ENCODE measurements at places on chromosomes 7 and 10. TPM values are rescaled to one million over a fixed set of nuclear protein-coding genes. Genes with fewer than 3 reads are reported as not detected.

DNA sequence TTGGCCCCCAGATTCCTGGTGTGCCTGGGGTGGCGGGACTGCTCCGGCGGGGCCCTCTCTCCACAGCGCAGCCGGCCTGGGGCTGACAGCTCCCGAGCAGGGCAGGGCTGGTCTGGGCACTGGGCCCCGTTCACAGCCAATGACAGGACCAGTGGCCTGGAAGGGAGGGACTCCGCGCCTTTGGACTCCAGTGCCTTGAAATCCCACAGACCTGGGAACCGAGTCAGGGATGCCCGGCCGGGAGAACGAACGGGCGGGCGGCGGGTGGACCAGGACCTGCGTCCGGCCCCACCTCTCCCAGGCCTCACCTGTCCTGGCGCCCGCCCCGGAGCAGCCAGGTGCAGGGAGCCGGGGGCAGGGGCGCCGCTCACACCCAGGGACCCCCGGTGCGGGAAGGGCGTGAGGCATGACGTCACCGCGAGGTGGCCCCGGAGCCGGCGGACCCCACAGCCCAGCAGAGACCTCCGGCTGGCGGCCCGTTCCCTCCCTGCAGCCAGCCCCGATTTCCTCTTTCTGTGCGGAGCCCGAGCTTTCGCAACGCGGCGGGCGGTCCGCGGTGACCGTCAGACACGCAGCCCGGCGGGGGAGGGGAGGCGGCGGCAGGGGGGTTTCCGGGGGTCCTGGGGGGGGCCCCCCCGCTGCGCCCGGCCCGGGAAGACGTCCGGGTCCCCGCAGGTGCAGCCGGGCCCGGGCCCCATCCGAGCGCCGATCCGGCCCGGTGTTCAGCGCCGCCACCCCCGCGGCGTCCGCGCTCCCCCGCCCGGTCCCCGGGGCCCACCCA, 743 bp downstream of the ADAP1 start:
- DNase-seq = no peak

DNA sequence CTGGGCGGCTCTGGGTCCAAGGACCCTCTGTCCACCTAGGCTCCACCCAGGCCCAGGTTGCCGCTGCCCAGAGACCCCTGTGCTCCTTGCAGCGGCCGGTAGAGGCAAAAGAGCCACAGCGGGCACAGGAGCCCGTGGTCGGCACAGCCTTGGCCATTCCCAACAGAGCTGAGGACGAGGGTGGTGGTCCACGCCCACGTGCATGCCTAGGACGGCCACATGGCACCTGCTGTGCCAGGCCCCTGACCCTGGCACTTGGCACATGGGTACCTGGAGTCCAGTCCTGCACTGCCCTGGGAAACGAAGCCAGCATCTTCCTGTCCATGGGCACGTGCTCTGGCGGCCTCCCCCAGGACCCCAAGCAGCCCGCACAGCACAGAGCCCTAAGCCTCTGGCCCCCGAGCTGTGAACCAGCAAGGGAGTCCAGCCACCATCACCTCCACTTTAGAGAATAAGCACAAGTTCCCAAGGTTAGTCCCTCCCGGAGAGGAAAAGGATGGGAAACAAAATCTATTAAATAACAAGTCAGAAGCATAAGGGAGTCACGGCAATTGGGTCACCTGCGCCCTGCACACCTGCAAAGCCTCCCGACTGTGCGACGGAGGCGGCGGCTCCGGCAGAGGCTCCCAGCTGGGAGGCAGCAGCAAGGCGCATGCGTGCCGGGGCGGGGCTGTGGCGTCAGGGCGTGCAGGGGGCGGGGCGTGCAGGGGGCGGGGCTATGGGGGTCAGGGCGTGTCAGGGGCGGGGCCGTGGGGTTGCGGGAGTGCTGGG, 59.1 kb downstream of the STK32C start:
- DNase-seq = no peak

- DNase-seq = no peak
Observed at GRCh38 chr7:50960621-50961310, 178.1 kb upstream of the GRB10 start.

DNA sequence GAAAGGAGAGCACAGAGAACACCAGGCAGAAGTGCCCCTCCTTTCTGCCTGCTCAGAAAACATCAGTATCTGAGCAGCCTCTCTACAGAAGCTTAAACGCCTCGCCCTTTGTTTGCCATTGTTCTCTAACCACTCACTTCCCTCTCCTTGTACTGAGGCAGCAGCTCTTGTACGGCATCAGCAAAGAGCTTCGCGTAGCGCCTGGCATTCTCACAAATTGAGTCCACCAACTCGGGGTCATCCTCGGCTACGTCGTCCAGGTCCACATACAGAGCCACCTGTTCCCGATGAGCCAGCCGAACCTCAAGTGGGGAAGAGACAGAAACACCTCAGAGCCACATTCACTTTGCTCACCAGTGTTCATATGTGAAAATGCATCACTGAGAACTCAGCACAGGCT, 1.7 kb downstream of the MCM7 start:
- no peak for DNase-seq

DNA sequence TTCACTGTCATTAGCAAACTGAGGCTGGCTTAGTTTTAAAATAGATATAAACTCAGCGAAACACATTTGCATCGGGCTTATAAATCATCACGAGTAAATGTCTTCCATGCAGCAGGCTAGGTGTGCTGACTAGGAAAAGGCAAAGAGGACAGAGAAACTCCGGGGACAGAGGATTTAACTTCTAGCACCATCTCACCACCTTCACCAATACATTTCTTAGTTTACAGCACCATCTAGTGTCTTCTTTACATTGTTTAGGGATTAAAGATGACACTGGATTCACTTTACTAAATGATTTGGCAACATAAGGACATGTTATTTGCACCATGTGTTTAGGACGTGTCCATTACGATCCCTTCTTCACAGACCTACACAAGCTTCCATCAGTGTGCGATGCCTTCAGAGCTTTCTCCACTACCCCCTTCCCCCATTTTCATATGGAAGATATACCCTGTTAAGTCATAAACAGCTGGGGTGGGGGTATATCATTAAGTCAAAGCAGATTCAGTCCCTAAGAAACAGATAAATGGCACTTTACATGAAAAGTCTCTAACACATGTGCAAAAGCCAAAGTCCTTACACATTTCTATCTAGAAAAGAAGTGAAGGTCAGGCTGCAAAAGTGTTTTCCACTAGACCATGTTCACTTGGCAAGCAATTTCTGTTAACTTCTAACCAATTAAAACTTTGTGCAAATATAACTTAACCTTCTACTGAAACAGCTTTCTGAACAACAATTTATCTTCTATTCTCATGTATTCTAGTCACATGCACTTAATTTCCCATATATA, 103.3 kb downstream of the GRB10 start:
- peak; percentile 44 for DNase-seq

GRCh38 chr7:156732091-156732625, 91.6 kb downstream of the RNF32 start:
- DNase-seq = no peak

- no peak for DNase-seq
Observed at GRCh38 chr10:32556783-32557395, 110.9 kb downstream of the CCDC7 start.

DNA sequence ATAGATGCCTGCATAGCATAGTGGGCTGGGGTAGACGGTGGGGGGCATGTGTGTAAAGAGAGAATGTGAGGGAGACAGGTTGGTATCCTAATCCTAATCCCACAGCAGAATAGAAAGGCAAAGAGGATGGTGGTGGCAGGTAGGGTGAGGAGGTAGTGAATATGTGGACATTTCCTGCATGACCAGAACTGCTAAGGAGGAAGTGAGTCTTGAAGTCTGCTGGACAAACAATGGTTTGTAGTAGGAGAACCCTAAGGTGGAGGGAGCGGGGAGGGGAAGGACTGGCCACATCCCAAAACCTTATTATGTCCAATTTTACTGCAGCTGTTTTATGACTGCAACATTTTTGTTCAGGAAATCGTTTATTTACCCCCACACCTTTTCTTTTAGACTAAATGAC, 279.7 kb downstream of the AUTS2 start:
- no peak for DNase-seq

DNA sequence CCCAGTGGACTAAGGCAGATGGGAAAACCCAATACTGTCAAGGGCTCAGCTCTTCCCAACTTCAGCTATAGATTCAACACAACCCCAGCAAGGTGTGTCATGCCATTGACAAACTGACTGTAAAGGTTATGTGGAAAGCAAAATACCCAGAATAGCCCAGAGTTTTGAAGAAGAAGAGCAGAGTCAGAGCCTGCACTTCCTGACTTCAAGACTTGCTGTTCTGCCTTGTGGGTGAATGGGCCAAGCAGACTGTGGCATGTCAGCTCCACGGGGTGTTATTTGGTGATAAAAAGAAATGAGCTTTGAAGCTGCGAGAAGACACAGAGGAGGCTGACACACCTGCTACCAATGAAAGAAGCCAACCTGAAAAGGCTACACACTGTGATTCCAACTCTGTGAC, 89.7 kb downstream of the NKX6-2 start:
- DNase-seq = no peak

- DNase-seq = no peak
Observed at GRCh38 chr7:157158400-157158799, 19.7 kb downstream of the UBE3C start.

- no peak for DNase-seq
Observed at GRCh38 chr10:450463-450862, 239.0 kb downstream of the DIP2C start.

DNA sequence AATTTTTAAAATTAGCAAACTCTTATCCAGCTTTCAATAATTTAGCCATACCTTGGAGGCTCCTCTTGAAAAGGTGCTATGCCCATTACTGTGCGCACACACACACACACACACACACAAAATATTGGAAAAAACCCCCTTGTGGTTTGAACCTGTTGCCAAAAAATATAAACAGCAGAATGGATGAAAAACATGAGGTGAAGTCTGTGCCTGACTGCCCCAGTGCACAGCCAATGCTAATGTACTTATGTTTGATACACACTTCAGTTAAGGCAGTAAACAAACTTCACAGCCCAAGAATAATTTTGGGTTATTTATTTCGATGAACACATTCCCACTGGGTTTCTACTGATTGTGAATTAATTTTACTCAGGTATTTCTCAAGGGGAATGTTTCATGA, 113.2 kb upstream of the SEM1 start:
- DNase-seq = peak; percentile 8

GRCh38 chr7:25148772-25149575, 23.9 kb upstream of the CYCS start:
- no peak for DNase-seq

DNA sequence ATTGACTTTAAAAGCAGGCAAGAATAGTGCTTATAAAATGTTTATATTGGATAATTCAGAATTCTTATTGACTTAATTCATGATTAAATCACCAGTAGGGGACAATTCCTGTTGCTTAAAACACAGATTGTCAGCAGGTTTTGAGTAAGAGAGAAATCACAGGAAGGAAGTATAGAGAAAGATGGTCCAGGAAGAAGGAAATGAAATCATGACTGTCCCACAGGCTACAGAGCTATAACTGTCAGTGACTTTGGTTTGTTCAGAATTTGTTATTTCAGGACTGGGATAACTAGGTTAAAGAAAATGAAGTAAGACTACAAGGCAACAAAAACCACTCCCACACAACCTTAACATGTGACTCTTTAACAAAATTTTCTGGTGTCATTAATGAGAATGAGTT, 6.8 kb downstream of the GNGT1 start:
- no peak for DNase-seq

- no peak for DNase-seq
Observed at GRCh38 chr10:101293007-101293723, 60.8 kb upstream of the BTRC start.

GRCh38 chr7:103805346-103805745, 184.1 kb downstream of the RELN start:
- DNase-seq = no peak

DNA sequence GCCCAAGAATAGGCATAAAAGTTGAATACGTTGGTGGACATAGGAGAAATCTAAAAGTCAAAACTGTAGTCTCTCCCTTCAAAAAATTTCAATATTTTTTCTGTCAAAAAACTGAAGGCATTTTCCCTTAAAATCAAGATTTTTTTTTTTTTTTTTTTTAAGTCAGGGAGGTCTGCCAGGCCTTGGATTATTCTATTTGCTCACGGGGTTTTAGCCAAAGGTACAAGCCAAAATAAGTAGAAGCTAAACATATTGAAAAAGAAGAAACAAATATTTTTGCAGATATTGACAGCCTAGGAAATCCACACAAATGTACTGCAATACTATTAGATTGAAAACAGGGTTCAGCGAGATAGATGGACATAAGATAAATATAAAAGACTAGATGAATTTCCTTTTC, 190.1 kb upstream of the PLXDC2 start:
- DNase-seq = no peak

FKBP9 gene
- 298 TPM for total RNA-seq

HKDC1 gene
- total RNA-seq = 52.3 TPM

PRKAR2B gene
- 12.5 TPM for total RNA-seq

TSPAN33 gene
- total RNA-seq = 54.4 TPM

IDI2 gene
- not detected for total RNA-seq

LRRTM3 gene
- total RNA-seq = not detected

PROSER2 gene
- 84.9 TPM for total RNA-seq

TAS2R4 gene
- total RNA-seq = not detected

WEE2 gene
- not detected for total RNA-seq

RGR gene
- total RNA-seq = not detected

PNLIPRP1 gene
- total RNA-seq = not detected

Data from Caki2 (cell line).